Activated CD4-positive, alpha-beta T cell treated with anti-CD3 and anti-CD28 coated beads for 4 hours (primary cell): ENCODE measurements at places on chromosomes 16 and 17.

DNA sequence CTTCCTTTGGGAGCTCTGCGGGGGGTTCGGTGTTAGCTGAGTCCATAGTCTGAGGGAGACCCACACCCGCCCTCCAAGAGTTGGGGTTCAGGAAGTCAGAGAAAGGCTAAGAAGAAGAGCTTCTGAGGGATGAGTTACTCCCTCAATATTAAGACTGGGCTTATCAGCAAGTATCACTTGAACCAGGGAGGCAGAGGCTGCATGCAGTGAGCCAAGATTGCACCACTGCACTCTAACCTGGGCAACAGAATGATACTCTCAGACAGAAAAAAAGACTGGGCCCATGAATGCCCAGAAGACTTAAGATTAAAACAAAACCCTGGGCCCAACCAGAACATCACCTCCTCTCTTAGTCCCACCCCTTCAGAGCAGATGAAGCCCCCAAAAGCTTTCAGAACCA, 6.0 kb downstream of the NKIRAS2 start:
- no peak for DNase-seq

- no peak for DNase-seq
Observed at GRCh38 chr16:89065458-89065822, 28.2 kb upstream of the ACSF3 start.

GRCh38 chr16:3115003-3115402, 2.6 kb downstream of the ZNF205 start:
- no peak for DNase-seq

DNA sequence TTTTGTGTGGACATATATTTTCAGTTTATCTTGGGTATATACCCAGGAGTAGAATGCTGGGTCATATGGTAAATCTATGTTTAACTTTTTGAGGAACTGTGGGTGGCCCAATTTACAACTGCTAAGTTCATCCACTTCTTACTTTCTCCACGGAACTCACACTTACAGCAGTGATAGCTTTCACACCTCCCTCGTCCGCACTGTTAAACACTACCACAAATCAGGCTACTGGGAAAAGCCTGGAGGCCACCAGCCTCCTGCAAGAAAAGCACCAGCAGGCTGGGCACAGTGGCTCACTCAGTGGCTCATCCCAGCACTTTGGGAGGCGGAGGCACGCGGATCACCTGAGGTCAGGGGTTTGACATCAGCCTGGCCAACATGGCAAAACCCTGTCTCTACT, 14.7 kb upstream of the ZG16 start:
- no peak for DNase-seq

DNA sequence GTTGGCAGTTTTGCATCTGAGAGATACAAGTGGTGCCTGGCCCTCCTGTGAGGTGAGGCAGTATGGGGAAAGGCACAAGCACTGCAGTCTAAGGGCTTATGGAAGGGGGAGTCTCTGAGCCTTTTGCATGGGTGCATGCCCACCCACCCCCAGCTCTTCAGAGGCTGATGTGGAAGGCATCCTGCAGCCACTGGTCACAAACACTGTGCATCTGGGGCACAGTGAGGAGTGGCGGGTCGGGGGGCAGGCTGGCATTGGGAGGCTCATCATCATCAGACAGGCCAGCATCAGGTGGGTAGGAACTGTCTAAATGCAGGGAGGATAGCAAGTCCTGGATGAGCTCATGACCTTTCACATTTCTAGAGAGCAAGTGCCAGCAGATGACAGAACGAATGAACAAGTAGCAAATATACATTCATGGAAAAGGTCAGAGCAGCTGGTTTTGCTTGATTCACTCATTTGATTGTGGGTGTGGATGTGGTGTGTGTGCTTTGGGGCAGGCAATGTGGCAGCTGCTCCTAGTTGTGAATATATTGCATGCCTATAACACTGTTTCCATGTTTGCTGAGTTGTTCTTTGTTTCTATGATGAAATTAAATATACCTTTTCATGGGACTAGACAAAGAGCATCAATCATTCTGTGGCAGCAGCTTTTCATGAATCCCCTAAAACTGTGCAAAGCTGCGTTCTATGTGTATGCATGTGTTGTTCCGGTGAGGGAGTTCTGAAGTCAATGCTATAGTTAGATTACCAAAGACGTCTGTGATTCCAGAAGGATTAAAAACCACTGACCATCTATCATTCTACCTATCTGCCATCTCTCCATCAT, 29.2 kb downstream of the TRIM25 start:
- DNase-seq: no peak

GRCh38 chr17:67496286-67496685, 119.2 kb downstream of the PITPNC1 start:
- no peak for DNase-seq

DNA sequence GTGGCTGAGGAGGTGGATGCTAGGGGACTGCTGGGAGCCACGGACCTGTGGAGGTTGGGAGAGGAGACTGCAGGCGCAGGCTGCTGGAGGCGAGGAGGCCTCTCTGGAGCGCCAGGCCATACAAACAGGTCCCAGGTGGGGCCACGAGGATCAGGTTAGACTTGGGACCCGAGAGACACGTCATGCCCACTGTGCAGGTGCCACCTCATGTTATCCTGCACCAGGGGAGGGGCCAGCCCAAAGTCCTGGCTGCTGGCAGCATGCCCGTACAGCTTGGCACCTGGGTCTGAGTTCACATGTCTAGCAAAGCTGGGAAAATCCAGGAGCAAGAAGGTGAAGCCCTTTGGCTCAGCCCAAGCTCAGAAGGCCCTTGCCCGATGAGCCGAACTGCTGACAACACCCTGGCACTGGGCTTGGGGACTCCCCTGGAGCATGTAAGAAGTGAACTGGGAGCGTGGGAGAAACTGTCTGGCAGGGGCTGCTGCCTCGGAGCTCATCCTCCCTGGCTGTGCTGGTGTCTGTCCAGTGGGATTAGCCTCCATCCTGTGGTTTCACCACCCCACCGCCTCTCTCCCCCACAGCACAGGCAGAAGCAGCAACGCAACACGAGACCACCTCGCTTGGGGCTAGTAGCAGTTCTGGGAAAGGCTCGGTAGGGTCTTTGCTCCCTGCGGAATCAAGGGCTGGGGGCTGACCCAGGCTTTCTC, 5.3 kb downstream of the ARHGDIA start:
- no peak for DNase-seq

DNA sequence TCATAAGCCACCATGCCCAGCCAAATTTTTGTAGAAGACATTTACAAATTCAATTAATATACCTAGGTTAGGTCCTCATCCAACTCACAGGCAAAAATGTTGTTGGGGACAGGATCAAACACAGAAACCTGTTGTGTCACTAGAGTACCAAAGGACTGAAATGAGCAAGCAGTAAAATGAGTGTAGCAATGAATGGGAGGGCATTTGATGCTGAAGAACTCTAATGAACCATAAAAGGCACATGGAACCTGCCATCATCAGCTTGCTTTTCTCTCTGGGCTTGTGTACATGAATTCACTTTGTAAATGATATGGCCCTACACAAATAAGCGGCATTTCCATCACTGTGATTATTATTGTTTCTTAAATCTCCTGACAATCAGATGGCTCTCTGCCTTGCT, 17.8 kb downstream of the USP31 start:
- DNase-seq: no peak

DNA sequence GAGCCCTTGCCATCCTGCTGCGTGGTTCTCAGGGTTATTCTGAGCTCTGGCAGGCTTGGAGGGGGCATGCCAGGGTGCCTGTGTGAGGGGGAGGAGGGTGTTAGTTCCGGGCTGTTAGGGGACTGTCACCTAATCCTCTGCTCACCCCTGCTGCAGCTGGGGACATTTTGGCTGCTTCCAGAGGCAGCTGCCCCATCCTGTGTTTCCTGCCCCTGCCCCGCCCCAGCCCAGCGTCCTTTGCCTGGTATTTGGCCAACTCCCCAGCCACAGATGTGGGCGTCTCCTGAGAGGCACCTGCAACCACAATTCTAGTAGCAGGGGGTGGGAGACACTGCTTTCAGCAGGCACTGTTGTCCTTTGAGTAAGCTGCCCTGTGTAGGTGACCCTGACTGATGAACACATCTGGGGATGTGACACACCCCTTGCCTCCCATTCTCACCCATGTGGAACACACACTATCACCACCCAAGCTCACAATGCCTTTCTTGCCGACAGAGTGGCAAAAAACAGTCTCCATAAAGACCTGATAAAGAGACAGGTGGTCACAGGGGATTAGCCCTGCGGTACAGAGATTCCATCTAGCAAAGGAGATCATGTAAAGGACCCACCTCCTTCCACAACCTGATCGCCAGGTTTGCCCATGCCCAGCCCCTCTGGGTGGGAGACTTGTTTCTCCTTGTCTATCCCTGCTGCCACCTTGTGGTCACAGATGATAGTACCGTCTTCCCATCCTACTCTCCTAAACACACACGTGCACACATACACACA, at the start of gene CHRNE:
CHRNE (minus strand) TSS at position 48 of the 768 bp plus-strand sequence; CDS start at position 13, 35 bp downstream.
- DNase-seq: peak; percentile 81

DNA sequence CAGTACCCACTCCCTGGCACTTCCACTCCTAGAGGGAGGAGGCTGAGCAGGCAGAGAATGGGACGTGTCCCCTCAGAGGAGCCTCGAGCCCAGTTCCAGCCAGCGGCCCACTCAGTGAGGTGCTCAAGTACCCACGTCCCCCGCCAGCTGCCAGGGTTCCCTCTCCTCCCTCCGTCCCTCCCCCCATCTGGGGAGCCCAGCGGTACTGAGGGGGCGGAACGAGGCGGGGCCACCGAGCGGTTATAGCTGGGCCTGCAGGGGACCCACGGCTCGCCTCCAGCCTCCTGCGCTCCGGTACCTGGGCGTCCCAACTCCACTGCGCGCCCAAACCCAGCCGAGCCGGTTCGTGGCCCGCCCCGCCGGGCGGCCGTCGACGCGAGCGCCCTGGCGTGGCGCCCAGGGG, at the start of gene NPW:
NPW (plus strand) TSS at position 268 of the 403 bp plus-strand sequence.
- DNase-seq: no peak

DNA sequence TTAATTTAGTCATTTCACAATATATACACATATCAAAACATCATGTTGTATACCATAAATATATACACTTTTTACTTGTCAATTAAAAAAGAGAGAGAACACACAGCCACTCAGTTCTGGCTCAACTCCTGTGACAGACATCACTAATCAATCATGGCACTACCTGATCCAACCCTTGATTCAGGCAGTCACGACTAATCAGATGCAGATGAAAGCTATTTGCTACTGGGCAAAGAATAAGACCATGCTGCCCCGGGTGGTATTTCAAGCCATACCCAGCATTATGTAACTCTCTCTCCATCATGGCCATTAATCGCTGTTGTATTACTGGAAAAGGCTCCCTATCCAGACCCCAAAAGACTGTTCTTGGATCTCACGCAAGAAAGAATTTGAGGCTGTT, 345.7 kb downstream of the HAPSTR1 start:
- no peak for DNase-seq

DNA sequence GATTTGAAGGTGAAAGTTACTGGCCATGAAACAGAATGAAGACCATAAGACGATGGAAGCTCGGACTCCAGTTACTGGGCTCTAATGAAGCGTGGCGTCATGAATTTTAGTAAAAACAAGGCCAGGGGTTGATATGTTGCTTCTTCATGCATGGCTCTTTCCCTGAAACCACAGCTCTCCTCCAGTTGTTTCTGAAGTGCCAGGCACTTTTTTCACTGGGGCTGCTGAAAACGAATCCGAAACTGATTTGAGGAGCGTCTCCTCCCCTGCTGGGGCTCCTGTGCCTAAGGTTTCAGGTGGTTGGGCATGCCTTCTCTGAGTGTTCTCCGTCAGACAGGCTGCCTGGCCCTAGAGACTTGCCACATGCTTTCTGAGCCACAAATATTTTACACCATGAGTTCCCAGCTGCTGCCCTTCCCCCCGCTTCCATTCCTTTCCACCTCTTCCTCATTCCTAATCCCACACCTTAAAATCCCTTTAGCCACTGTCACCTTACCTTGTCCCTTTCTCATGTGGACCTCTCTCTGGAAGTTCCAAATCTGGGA, 3.7 kb upstream of the MYL4 start:
- DNase-seq: peak; percentile 56

DNA sequence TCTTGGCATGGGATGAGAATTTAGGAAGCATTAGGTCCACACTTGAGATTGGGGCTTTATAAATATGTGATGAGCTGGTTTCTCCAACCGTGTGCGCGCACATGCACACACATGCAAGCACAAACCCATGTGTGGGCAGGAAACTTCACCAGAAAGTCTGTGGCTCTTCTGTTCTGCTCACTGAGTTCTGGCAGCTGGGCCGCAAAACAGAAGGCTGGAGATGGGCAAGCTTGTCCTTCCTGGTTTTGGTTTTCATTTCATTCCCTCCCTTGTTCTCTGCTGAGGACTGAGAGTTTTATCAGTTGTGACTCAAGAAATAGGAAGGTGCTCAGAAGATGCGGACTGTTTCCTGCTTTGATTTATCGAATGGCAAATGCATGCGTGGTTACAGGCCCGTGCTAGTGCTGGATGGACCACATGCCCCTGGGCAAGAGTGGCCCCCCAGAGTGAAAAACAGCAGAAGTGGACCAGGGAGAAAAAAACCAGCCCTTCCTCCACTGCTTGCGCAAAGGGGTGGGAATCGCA, 14.1 kb downstream of the MAP3K14 start:
- no peak for DNase-seq

GRCh38 chr16:30977502-30977901, 7.5 kb upstream of the HSD3B7 start:
- no peak for DNase-seq

- no peak for DNase-seq
Observed at GRCh38 chr17:34386697-34387550, 23.9 kb upstream of the CCL1 start.

- no peak for DNase-seq
Observed at GRCh38 chr16:54286366-54287130, at the start of gene IRX3. Gene IRX3, minus strand, starts transcription at chr16:54286787. Its CDS starts 737 bp downstream, at chr16:54286050.

- no peak for DNase-seq
Observed at GRCh38 chr16:82761858-82762257, 135.1 kb downstream of the CDH13 start.

DNA sequence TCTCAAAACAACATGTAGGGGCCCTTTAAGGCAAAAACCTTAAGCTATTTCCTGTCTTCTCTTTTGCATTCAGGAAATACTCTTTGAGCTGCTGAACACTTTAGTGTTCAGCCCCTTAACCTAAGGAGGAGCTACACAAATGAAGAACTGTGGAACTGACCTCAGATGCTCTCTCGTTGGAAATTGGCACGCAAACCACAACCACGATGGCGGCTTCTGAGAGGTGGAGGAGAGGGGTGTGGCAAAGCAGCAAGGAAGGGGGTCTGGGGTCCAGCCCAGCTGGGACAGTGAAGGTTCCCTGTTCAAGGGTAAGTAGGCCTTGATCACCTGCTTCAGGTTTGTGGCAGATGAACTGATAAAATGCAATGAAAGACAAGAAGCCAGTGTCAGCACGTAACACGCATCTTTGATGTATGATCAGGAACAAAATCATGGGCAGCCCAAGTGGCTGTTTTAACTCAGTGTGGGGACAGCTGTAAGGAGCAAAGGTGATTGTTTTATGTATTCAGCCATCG, 291.6 kb upstream of the TNRC6C start:
- DNase-seq: peak; percentile 34

GRCh38 chr17:4362141-4362540, 4.3 kb downstream of the UBE2G1 start:
- no peak for DNase-seq

- no peak for DNase-seq
Observed at GRCh38 chr17:37564252-37564651, 45.0 kb downstream of the SYNRG start.

- DNase-seq: no peak
Observed at GRCh38 chr17:83155128-83156121, 76.0 kb downstream of the METRNL start.
